ENCODE measurements at places on chromosomes 4 and X.
A peak's percentile ranks its signal among the peaks of the same experiment; 100 is the strongest.

DNA sequence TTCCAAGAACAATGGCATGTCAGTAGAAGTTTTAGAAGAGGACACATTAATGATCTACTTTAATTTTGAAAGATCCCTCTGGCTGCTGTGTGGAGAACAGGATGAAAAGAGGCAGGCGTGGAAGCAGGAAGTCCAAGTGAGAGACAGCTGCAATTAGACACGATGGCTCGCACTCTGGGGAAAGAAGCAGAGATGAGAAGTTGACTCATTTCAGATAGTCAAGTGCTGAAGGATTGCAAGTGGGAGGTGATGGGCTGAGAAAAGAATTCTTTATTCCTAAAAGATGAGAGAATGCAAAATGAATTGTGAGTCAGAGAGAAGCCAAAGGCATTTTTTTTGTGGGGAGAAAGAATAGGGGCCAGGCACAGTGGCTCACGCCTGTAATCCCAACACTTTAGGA lies 16.5 kb downstream of the RXFP1 start:
- DNase-seq, result peak; percentile 77

GRCh38 chrX:132088864-132089263 lies 39.0 kb downstream of the FRMD7 start:
- no peak for DNase-seq

- DNase-seq, result peak; percentile 22
Observed at GRCh38 chr4:74692972-74693371, 101.4 kb downstream of the BTC start.

GRCh38 chr4:152217896-152218295 lies 318.0 kb downstream of the FBXW7 start:
- no peak for DNase-seq

- peak; percentile 92 for DNase-seq
Observed at GRCh38 chr4:113979148-113979904, at the start of gene ARSJ. Gene ARSJ, minus strand, starts transcription at chr4:113979647. Its CDS starts 813 bp downstream, at chr4:113978834.

DNA sequence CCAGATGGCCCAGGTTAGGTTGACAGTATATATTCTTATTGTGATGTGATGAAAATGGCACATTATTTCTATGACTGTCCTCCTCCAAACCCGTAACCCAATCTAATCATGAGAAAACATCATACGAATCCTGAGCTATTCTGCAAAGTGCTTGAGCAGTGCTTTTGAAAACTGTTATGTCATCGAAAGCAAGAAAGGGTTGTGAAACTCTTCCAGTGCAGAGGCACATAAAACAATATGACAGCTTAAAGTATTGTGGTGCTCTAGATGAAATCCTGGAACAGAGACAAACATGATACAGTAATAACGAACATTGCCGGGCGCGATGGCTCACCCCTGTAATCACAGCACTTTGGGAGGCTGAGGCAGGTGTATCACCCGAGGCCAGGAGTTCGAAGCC lies 1648.0 kb downstream of the STIM2 start:
- no peak for DNase-seq

GRCh38 chrX:130418066-130418465 lies 16.3 kb downstream of the RBMX2 start:
- no peak for DNase-seq

GRCh38 chr4:117874216-117874615 lies 160.1 kb upstream of the NDST3 start:
- no peak for DNase-seq

DNA sequence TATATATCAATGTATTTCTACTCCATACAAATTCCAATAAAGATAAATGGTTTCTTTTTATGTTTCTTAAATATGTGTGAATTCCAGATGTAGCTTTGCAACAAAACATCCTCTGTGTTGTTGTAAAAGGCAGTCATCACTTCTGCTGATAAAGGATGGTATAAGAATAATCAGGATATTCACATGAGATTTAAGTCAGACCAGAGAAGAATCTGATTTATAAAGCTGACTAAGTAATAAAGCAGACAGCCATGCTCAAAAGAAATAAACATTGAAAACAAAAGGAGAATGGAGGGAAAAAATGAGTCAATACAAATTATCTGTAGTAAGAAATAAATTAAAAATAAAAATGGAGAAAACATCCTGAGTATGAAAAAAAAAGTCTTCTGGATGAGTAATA lies 27.0 kb upstream of the SLC7A11 start:
- peak; percentile 40 for DNase-seq

DNA sequence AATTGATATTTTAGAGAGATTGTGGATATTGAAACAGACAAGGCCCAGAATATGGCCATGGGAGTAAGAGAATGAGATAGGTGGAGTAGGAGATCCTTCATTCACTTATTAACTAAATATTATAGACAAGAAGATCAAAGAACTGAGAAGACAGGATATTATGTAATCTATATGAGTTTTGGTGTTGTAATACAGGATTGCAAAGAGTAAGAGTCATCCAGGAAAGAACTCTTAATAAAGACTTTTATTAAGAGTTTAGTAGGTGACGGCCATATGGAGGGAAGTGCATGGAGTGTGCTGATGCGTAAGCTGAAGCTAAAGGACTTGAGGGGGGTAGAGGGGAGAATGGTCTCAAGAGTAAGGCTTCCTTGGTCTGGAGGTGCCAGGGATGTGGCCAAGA lies 153.7 kb downstream of the VEGFC start:
- DNase-seq, result no peak

- DNase-seq, result peak; percentile 64
Observed at GRCh38 chr4:5998333-5998936, 19.8 kb downstream of the C4orf50 start.

GRCh38 chr4:38684951-38685844 lies 21.2 kb downstream of the KLF3 start:
- DNase-seq, result no peak

DNA sequence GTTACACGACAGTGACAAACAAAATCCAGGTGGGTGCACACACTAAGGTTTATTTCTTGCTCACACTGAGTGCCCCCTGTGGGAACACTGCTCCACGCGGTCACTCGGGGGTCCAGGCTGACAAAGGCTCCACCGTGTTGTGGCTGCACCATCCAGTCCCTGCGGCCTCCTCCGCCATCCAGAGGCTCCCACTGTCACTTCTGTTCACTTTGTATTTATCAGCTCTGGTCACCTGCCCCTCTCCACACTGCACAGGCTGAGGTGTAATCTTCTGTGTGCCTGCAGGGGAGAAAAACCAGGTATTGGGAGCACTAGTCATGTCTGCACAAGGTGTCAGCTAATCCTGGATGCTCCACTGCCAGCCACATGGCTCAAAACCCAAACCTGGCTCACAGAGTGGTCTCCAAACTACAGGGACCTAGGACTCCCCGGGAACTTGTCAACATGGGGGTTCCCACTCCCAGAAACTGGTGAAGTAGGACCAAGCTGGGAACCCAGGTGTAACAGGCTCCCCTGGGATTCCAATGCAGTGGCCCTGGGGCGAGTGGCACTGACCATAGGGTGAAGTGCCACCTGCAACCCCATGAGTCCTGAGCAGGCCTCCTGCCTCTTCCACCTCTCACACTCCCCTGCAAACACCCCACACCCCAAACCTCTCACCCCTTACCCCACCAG lies 25.5 kb downstream of the HMX1 start:
- DNase-seq, result no peak

DNA sequence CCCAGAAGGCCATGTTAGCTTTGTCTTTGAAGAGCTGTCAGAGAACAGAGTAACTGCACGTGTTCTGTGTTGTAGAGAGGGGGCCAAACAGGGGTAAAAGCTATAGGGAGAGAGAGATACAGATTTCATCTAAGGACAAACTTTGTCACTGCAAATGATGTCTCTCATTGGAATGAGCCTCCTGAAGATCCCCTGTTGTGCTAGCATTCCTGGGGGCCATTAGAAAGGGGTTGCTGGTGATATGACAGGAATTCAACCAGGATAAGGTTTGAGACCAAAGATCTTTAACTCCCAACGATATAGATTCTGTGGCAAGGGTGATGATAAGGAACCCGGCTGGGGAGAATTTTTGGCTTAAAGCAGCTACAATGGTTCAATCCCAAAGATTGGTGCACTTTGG lies 16.8 kb downstream of the MID1 start:
- no peak for DNase-seq

GRCh38 chrX:30992381-30992904 lies 79.4 kb downstream of the FTHL17 start:
- peak; percentile 4 for DNase-seq

GRCh38 chr4:24279911-24280375 lies 304.4 kb downstream of the DHX15 start:
- no peak for DNase-seq

GRCh38 chrX:116111497-116111896 lies 59.0 kb upstream of the AGTR2 start:
- DNase-seq, result no peak

DNA sequence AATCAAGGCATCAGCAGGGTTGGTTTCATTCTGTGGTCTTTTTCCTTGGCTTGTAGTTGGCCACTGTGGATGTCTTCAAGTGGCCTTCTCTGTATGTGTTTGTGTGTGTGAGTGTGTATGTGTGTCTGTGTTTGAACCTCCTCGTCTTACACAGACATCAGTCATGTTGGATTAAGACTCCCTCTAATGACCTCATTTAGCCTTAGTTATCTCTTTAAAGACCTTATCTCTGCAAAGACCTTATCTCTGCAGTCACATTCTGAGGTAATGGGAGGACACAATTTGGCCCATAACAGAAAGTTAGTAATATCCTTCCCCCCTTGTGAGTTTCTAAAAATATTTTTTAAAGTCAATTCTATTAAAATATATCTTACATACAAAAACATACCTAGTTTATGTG lies 126.7 kb downstream of the EMCN start:
- no peak for DNase-seq

- no peak for DNase-seq
Observed at GRCh38 chr4:8147231-8147970, 11.2 kb downstream of the ABLIM2 start.

- no peak for DNase-seq
Observed at GRCh38 chr4:148429206-148429605, 13.0 kb downstream of the NR3C2 start.

DNA sequence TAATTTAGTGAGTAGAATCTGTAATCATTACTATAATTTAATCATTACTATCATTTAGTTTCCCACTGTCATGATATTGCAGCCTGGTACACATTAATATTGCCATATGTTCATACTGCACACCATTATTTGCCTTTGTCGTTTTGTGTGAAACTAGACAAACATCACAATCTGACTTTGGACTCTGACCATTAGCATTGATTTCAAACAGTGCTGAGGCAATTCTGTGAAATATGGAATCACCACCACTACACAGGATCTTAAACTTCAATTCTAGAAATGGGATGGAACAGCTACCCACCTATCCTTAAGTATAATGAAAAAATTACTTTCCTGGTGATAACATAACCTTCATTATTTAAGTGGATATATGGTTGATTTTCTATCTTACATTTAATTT lies 98.3 kb downstream of the SORBS2 start:
- no peak for DNase-seq

- DNase-seq, result peak; percentile 65
Observed at GRCh38 chr4:38004062-38004461, 43.9 kb downstream of the PTTG2 start.

- peak; percentile 34 for DNase-seq
Observed at GRCh38 chr4:88097301-88097700, 61.1 kb downstream of the ABCG2 start.

- DNase-seq, result no peak
Observed at GRCh38 chr4:182825786-182826185, 91.4 kb downstream of the DCTD start.

DNA sequence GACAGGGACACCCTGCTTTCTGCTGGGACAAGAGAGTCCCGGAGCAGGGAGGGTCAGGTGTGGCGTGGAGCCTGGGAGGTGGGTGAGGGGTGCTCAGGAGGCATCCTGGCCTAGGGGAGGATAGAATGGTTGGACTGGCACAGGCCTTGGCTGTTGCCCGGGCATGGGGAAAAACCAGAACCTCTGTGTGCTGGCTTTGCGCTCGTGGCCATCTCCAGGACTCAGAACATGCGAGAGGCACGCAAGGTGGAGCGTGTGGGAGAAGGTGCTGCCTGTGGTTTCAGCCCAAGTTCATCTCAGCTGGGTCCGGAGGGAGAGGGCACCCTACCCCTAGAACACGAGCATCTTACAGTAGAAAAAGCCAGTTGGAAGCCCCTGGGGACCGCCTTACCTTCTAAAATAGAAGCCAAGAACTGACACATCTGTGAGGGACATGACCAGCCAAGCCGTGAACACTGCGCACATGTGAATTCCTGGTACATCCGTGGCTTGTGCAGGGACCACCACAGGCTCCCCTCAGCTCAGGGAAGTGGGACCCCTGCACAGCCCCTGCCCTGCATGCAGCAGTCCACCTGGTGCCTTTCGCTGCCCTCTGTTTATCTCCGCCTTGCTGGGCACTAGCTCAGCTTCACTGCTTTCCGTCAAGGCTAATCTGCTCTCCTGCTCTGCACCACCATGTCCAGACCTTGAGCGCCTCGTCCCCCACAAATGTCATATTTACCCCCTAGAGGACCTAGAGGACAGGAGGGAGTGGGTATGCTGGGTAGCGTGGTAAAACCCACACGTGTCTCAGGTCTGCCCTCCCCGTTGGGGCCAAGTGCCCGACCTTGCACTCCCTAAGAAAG lies 13.5 kb downstream of the MSANTD1 start:
- no peak for DNase-seq

- peak; percentile 10 for DNase-seq
Observed at GRCh38 chr4:138114434-138114833, 127.7 kb downstream of the SLC7A11 start.

GRCh38 chr4:172666711-172667368 lies 501.8 kb upstream of the GALNT7 start:
- no peak for DNase-seq

All from EH (cell line).